ENCODE measurements at places on chromosomes 1 and 21. TPM values are rescaled to one million over a fixed set of nuclear protein-coding genes. Genes with fewer than 3 reads are reported as not detected.
A peak's percentile ranks its signal among the peaks of the same experiment; 100 is the strongest.

Gene HEYL
- total RNA-seq = 0.10 TPM

GRCh38 chr1:159889821-159890252 is 10.1 kb downstream of the CFAP45 start:
- DNase-seq = no peak

Gene F5
- 58.2 TPM for total RNA-seq

GRCh38 chr1:84152649-84153056 is 8.6 kb downstream of the PRKACB start:
- DNase-seq = no peak

GRCh38 chr1:15684042-15684461 is at the start of gene PLEKHM2:
Gene PLEKHM2, plus strand, starts transcription at chr1:15684320. Its CDS starts 239 bp downstream, at chr1:15684559.
- peak; percentile 41 for DNase-seq

DNA sequence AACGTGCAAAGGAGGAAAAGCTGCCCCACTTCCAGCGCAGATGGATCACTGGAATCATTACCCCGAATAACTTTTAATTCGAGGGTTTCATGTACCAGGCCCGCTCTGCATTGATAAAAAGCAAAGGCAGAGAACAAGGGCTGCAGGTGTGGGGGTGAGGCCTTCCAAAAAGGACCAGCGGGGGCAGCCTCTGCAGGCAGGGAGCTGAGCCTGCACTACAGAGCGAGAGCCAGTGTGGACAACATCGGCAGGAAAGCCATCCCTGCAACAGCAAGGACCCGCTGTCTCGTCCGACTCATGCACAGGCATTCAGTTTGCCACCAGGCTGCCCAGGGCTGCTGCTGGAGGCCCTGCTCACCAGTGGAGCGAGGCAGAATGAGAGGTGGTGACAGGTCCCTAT is 27.1 kb upstream of the AJAP1 start:
- no peak for DNase-seq

DNA sequence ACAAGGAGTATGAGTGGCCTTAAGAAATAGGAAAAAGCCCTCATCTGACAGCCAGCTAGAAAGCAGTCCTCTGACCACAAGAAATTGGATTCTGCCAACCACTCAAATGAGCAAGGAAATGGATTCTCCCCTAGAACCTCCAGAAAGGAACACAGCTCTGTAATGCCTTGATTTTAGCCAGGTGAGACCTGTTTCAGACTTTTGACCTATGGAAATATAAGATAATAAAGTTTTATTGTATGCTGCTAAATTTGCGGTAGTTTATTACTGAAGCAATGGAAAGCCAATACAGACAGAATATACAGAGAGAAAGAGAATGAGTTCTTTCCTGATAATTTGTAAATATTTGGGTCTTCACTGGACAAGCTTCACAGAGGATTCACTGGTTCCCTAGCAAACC is 28.8 kb upstream of the SELE start:
- DNase-seq = no peak

DNA sequence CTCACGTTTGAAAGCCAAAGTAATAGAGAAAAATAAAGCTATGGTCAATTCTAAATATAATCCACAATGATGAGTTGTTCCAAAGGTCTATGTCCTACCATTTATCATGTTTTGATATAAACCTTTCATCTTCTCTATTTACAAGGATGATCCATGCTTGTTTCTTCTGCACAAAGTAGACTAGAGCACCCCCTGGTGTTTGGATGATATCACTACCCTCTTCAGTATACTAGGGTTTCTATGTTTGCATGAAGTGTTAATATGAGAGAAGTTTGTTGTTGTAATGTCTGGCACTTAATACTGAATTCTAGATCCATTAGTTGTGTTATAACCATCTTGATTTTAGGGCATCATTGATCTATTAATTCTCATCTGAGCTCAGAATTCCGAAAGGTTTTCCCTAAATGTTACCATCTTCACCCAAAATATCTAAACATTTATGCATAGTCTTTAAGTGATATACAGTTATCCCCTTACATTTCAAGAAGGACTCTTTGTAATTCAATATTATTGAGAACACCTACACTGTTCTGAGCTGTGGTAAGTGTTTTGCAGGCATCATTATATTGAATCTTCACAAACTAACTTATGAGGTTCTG is 21.1 kb downstream of the CLDN8 start:
- no peak for DNase-seq

DNA sequence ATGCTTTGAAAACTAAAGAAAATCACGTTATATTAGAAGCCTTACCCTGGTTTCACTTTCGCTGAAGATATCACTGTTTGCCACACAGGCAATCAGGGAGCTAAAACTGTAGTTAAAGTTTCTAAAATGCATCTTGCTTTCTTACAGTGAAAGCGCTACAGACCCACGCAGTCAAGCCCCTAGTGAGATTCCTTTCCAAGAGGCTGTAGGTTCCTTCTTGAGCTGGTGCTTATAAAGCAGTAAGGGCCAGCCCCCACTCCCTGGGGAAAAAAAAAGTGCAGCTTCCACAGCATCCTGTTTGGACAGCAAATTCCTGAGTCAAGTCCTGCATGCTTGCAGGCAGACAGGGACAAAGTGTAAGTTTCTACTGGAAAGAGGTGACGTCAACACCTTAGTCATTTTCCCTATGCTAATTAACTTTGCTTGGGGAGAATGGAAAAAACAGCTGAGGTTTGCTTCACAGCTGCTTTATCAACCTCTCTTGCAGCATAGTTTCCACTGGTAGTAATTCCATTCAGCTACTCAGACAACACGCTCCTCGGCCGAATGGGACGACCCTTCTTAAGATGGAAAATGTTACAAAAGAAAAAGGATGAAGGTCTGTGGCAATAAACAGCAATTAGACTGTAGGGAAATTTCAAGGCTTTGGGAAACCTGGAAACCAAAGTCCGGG is 14.7 kb upstream of the KCNE1 start:
- no peak for DNase-seq

Gene MAP10
- total RNA-seq = 3.3 TPM

Gene LCK
- total RNA-seq = 281 TPM
